Breast epithelium (tissue), 4 donors: ENCODE measurements at places on chromosomes 2 and 18. TPM values are rescaled to one million over a fixed set of nuclear protein-coding genes. Genes with fewer than 3 reads are reported as not detected.

Gene PDCD1
- 0.16 TPM for total RNA-seq

Gene MRO
- 3.0 TPM for total RNA-seq

- DNase-seq = no peak
These were observed 209.2 kb upstream of the STON1 start for GRCh38 chr2:48320742-48321141.

- no peak for DNase-seq
These were observed 129.3 kb upstream of the REV1 start for GRCh38 chr2:99619151-99619550.

GRCh38 chr2:102251042-102251848, 60.1 kb upstream of the IL1RL1 start:
- DNase-seq = no peak
